Activated naive CD8-positive, alpha-beta T cell treated with anti-CD3 and anti-CD28 coated beads, Interleukin-2, amount 10 ng/mL, durations not matched to agents 7 days and 5 days (primary cell): ENCODE measurements at places on chromosomes 13 and 19.

DNA sequence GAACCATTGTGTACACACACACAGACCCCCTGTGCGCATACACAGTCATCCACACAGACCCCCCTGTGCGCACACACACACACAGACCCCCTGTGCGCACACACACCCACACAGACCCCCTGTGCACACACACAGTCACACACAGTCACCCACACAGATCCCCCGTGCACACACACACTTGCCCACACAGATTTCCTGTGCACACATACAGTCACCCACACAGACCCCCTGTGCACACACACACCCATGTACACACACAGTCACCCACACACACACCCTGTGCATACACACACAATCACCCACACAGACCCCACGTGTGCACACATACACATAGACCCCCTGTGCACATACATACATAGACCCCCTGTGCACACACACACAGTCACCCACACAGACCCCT is 106.1 kb downstream of the HSPH1 start:
- no peaks in the 10 kb centered on the region for H3K36me3 ChIP-seq
- H3K27me3 ChIP-seq = peaks cover 17% of the 10 kb centered on the region
- no peak overlapping the region for H3K4me3 ChIP-seq
- H3K4me1 ChIP-seq = peaks cover 7% of the 10 kb centered on the region

DNA sequence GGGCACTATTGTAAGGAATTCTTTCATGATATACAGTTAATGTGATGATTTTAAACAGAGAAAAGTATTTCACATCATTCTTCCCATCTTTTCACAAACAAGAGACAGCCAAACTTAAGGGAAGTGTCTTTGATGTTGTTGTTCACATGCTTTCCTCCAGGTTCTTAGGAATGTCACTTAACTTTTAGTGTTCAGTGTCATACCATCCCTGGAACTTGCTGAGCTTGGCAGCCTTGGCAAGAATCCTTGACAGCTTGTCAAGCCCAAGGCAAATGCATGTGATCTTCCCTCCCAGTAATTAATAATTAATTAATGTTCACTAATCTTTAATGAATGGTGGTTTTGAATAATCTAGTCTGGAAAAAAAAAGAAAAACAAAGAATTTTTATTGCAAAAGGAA is 727.9 kb upstream of the PRR20A start:
- DNase-seq = no peak
- no peak overlapping the region for H3K4me3 ChIP-seq
- H3K4me1 ChIP-seq = no peaks in the 10 kb centered on the region
- no peak overlapping the region for H3K27ac ChIP-seq
- H3K36me3 ChIP-seq = no peaks in the 10 kb centered on the region

DNA sequence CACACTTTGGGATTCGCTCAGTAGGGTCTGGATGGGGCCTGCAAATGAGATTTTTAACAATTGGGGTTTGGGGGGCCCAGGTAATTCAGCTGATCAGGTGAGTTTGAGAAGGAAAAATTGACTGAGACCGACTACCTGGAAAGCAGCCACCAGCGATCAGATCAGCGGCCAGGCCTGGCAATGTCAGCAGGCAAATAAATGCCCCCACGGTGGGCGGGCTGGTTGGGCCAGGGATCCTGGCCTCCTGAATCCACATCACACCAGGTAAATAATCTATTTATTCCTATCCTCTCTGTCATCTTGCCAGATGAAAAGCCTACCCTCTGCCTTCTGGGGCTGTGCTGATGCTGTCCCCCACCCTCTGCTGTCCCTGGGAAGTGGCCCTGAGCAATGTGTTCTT is 9.4 kb downstream of the NAPA start:
- H3K36me3 ChIP-seq = no peaks in the 10 kb centered on the region
- no peak for DNase-seq
- H3K27me3 ChIP-seq = no peaks in the 10 kb centered on the region
- H3K27ac ChIP-seq = no peak overlapping the region

DNA sequence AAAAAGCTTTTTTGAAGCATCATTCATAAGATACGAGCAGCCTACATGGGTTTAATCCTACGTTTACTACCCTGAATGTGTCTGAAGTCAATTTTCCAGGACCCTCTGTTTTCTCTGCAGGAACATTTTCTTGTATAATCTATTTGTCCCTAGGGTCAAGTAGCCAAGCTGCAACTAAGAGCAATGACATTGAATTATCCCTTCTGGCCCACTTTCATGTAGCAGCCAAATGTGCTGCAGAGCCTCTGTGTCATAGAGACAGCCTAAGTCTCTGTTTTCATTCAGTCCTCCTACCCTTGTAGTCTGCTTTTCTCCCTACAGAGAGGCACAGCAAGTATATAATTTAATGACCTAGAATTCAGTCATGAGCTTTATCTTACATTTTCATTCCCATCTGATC is 82.1 kb downstream of the ZAR1L start:
- peaks cover 5% of the 10 kb centered on the region for H3K27me3 ChIP-seq
- H3K36me3 ChIP-seq = no peaks in the 10 kb centered on the region
- no peak overlapping the region for H3K27ac ChIP-seq
- DNase-seq = no peak
- H3K4me1 ChIP-seq = peaks cover 1% of the 10 kb centered on the region

DNA sequence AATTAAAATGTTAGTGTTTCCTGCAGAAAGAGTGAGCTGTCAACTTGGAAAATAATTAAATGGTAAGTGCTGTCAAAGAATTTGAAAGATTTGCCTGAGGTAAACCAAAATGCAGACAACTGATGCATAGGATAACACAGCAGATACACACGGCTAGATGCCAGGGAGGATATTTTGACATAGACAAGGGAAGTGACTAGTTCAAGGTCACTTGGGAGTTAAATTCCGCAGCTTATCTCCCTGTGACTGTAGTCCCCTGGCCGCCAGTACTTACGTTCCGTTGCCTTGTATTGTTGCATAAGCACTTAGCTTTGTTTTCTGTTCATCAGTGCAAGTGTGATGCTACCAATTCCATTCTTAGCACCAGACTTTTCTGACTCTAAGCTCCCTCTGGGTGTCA is 247.3 kb upstream of the MAB21L1 start:
- H3K4me1 ChIP-seq = peaks cover 3% of the 10 kb centered on the region
- no peak overlapping the region for H3K4me3 ChIP-seq
- no peak overlapping the region for H3K27ac ChIP-seq
- H3K27me3 ChIP-seq = peaks cover 21% of the 10 kb centered on the region
- no peaks in the 10 kb centered on the region for H3K36me3 ChIP-seq

DNA sequence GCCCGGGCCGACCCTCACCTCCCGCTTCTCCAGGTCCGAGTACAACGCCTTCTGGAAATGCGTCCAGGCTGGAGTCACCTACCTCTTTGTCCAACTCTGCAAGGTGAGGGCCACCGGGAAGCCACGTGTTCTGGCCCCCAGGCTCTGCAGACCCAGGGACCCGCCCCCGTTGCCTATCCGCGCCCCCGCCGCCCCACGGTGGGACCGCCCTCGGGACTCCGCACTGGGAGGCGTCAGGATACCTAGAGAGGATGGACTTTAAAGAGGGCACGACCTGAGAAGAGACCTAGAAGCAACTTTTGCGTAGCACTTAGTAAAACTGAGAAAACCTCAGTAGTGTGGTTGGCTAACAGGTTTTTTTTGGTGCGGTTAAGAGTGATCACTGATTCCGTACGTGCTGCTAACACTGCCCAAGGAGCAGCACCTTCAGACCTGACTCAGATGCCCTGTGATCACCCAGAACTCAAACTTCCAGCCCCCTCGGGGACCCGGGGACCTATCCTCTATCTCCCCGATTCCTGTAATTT is 492 bp downstream of the TMEM147 start:
- peak overlapping the region; percentile 91 for H3K27ac ChIP-seq
- no peaks in the 10 kb centered on the region for H3K27me3 ChIP-seq
- H3K4me1 ChIP-seq = peaks cover 23% of the 10 kb centered on the region

- H3K4me3 ChIP-seq = no peak overlapping the region
- DNase-seq = no peak
- H3K27ac ChIP-seq = no peak overlapping the region
- peaks cover 2% of the 10 kb centered on the region for H3K4me1 ChIP-seq
- H3K27me3 ChIP-seq = no peaks in the 10 kb centered on the region
- peaks cover 27% of the 10 kb centered on the region for H3K36me3 ChIP-seq
These were observed 194.7 kb downstream of the ABCC4 start for GRCh38 chr13:95106562-95106961.

GRCh38 chr13:78015782-78016181 is 97.2 kb upstream of the EDNRB start:
- DNase-seq = no peak
- H3K4me3 ChIP-seq = no peak overlapping the region
- no peak overlapping the region for H3K27ac ChIP-seq
- H3K27me3 ChIP-seq = peaks cover 20% of the 10 kb centered on the region
- H3K36me3 ChIP-seq = no peaks in the 10 kb centered on the region
- no peaks in the 10 kb centered on the region for H3K4me1 ChIP-seq

- no peak overlapping the region for H3K4me3 ChIP-seq
- H3K36me3 ChIP-seq = no peaks in the 10 kb centered on the region
- DNase-seq = no peak
These were observed 25.0 kb upstream of the NCCRP1 start for GRCh38 chr19:39171479-39172465.

GRCh38 chr13:28129911-28130693 is 8.2 kb upstream of the PAN3 start:
- H3K4me1 ChIP-seq = no peaks in the 10 kb centered on the region
- no peaks in the 10 kb centered on the region for H3K36me3 ChIP-seq
- H3K4me3 ChIP-seq = no peak overlapping the region
- DNase-seq = no peak

- no peak overlapping the region for H3K4me3 ChIP-seq
- no peaks in the 10 kb centered on the region for H3K36me3 ChIP-seq
- no peaks in the 10 kb centered on the region for H3K4me1 ChIP-seq
- H3K27ac ChIP-seq = no peak overlapping the region
These were observed 19.5 kb upstream of the ATP8A2 start for GRCh38 chr13:25352230-25352629.

GRCh38 chr19:38650172-38650775 is 2.8 kb downstream of the ACTN4 start:
- H3K27me3 ChIP-seq = peaks cover 2% of the 10 kb centered on the region
- no peak overlapping the region for H3K27ac ChIP-seq
- H3K36me3 ChIP-seq = peaks cover 32% of the 10 kb centered on the region
- peaks cover 43% of the 10 kb centered on the region for H3K4me1 ChIP-seq

DNA sequence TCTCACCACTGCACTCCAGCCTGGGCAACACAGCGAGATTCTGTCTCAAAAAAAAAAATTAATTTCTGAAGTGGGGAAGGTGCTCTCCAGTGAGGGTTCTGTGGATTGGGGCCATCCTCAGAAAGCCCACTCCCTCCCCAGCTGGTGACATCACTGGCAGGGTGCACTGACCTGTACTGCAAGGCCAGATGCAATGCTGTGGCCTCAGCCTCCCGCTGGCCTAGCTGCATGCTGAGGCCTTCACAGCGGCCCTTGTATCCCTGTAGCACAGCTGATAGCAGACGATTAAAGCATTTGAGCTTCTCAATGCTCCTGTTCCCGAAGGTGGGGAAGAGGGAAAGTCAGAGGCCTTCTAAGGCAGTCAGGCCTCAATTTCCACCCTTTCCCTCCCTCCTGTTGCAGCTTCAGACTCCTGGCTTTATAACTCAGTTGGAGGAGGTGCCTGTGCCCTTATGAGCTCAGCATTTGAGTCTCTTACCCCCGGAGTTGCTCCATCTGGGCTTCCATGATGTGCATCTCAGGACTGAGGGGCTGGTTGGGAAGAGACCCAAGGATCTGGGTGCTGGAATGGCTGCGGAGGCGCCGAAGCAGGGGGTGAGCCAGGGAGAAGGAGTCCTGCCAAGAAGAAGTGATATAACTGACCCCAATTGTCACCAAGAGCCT is 5.3 kb downstream of the USHBP1 start:
- no peak for DNase-seq
- peaks cover 5% of the 10 kb centered on the region for H3K4me1 ChIP-seq
- no peak overlapping the region for H3K27ac ChIP-seq
- no peaks in the 10 kb centered on the region for H3K27me3 ChIP-seq
- no peaks in the 10 kb centered on the region for H3K36me3 ChIP-seq
- H3K4me3 ChIP-seq = no peak overlapping the region

DNA sequence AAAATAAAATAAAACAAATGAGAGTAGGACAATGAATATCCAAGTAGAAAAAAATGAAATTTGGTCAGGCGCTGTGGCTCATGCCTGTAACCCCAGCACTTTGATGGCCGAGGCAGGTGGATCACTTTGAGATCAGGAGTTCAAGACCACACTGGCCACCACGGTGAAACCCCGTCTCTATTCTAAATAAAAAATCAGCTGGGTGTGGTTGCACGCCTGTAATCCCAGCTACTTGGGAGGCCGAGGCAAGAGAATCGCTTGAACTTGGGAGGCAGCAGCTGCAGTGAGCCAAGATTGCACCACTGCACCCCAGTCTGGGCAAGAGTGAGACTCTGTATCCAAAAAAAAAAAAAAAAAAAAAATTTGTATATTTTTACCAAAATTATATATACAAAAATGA is 18.2 kb upstream of the ZMYM5 start:
- no peak for DNase-seq

DNA sequence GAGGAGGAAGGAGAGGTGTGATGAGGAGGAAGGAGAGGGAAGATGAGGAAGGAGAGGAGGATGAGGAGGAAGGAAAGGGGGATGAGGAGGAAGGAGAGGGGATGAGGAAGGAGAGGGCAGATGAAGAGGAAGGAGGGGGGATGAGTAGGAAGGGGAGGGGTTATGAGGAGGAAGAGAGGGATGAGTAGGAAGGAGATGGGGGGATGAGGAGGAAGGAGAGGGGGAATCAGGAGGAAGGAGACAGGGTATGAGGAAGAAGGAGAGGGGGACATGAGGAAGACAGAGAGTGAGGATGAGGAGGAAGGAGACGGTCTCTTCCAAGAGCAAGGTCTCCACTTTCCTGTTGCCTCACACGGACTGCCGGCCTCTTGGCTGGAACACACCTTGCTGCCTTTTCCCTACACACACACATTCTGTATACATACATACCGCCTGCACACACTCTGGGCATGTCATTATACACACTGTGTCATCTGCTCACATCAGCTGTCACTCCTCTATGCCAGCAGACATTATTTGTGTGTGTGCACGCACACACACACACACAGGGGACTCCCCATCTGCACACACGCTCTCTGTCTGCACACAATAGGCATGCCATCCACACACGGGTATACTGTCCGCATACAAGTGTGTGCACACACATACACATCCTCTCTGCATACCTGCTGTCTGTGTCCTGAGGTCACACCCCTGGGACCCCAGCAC is 11.1 kb upstream of the VSTM2B start:
- H3K27me3 ChIP-seq = peaks cover 12% of the 10 kb centered on the region
- no peak overlapping the region for H3K4me3 ChIP-seq
- no peak overlapping the region for H3K27ac ChIP-seq
- H3K4me1 ChIP-seq = no peaks in the 10 kb centered on the region

- no peaks in the 10 kb centered on the region for H3K36me3 ChIP-seq
- peak; percentile 74 for DNase-seq
- peaks cover 64% of the 10 kb centered on the region for H3K27me3 ChIP-seq
- peak within 1 kb of the TSS; percentile 64 for H3K27ac ChIP-seq
- H3K4me3 ChIP-seq = peak within 1 kb of the TSS; percentile 86
- H3K4me1 ChIP-seq = peaks cover 5% of the 10 kb centered on the region
These were observed at the start of gene KIRREL2 for GRCh38 chr19:35856546-35857149. KIRREL2 (plus strand) TSS chr19:35856911; CDS start chr19:35857120, 209 bp downstream.

DNA sequence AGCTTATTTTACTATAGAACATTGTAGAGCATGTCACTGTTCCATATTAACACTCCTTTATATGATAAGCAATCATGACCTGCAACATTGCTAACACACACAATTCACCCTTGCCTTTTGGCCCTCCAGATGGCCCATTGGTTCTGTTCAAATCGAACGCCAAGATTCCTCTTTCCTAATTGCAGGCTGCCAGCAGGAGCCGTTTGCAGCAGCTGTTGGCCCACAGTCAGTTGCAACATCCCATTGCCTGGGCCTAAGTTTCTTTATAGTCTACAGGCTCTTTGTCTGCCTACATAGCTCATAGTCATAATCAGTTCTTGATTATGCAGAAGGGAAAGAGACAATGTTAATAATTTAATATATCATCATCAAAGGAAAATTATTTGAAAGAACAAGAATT is 37.6 kb downstream of the KCTD12 start:
- H3K4me3 ChIP-seq = no peak overlapping the region
- H3K4me1 ChIP-seq = no peaks in the 10 kb centered on the region
- H3K36me3 ChIP-seq = no peaks in the 10 kb centered on the region
- no peak for DNase-seq
